ENCODE measurements at places on chromosomes 3 and 15.
A peak's percentile ranks its signal among the peaks of the same experiment; 100 is the strongest.

- DNase-seq: no peak
Measured at GRCh38 chr3:57918123-57918837, 89.9 kb upstream of the FLNB start.

GRCh38 chr15:45122719-45123118, 7.0 kb downstream of the DUOXA1 start:
- no peak for DNase-seq

GRCh38 chr3:78666470-78666800, 1101.4 kb downstream of the ROBO1 start:
- DNase-seq: no peak

DNA sequence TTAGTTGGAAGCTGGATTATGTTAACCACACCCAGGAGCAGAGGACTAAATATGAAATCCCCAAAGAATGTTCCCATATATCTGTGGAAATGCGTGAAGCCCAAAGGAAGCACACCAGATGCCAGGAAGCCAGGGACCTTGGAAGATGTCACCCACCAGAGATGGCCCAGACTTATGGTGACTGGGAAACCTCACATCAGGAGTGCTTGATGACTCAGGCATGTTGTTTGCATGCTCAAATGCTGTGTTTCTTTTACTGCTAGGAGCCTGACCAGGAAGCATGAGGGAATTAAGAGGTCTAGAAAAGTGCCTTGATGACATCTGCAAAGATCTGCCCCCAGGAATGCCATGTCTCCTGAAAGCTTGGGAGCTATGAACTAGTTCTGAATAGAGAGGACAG, 109.0 kb upstream of the SLC2A2 start:
- DNase-seq: no peak

GRCh38 chr3:149808209-149808829, 4.7 kb upstream of the RNF13 start:
- peak; percentile 43 for DNase-seq

- DNase-seq: no peak
Measured at GRCh38 chr3:170814822-170815221, 55.2 kb downstream of the RPL22L1 start.

GRCh38 chr3:144079634-144080033, 108.0 kb downstream of the DIPK2A start:
- no peak for DNase-seq

GRCh38 chr15:95350908-95351307, 979.6 kb upstream of the NR2F2 start:
- DNase-seq: no peak

GRCh38 chr3:129655291-129655700, 48.8 kb upstream of the PLXND1 start:
- DNase-seq: no peak

- no peak for DNase-seq
Measured at GRCh38 chr3:108125153-108125543, 34.3 kb upstream of the CD47 start.

DNA sequence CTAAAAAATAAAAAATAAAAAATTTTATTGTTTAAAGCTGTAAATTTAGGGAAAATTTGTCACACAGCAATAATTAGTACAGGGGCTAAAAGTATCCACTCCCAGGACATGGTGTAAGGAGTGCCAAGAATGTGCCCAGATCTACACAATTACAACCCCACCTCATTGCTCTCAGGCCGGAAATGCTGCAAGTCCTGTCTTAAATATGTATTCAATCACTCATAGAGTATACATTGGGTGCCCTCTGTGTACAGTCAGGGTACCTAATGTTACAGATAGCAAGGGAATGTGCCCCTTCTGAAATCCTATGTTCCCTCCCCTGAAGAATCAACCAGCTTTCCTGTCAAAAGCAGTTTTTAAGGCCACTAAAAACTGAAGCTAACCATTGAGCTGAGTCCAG, 106.6 kb downstream of the MECOM start:
- no peak for DNase-seq

DNA sequence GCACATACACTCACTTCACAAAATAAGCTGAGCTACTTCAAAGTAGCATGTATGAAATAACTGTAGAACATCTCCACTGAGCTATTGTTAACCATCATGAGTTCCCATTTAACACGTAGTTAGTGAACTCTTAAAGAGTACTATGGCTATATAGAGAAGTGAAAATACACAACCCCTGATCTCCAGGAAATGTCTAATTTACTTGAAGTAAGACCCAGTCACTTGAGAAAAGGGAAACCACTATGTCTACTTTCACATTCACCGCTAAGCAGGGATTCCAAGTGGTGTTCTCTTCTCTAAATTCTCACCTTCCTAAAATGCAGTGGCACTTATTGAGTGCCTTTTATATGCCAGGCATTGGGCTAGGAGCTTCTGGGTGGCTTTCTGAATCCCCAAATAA, 35.0 kb upstream of the COLQ start:
- DNase-seq: no peak

- DNase-seq: no peak
Measured at GRCh38 chr15:43150191-43150929, 17.0 kb downstream of the TMEM62 start.

- peak; percentile 14 for DNase-seq
Measured at GRCh38 chr3:36911990-36912804, 32.7 kb downstream of the TRANK1 start.

GRCh38 chr3:61008998-61009380, 242.3 kb downstream of the FHIT start:
- DNase-seq: no peak

- DNase-seq: no peak
Measured at GRCh38 chr3:126781889-126782491, 78.0 kb downstream of the CHCHD6 start.
